Sciatic nerve (tissue), 2 donors: ENCODE measurements at places on chromosomes 6 and 20. TPM values are rescaled to one million over a fixed set of nuclear protein-coding genes. Genes with fewer than 3 reads are reported as not detected.

TEAD3 gene
- total RNA-seq, result 20.5 TPM

PAX1 gene
- 0.27 TPM for total RNA-seq

NHLRC1 gene
- 1.8 TPM for total RNA-seq

KCNQ5 gene
- total RNA-seq, result 0.49 TPM

PRPH2 gene
- total RNA-seq, result 2.4 TPM

NKAPL gene
- total RNA-seq, result 2.9 TPM
